ENCODE measurements at places on chromosomes 1 and 21. TPM values are rescaled to one million over a fixed set of nuclear protein-coding genes. Genes with fewer than 3 reads are reported as not detected.

FCGR2B gene
- total RNA-seq = not detected

MX1 gene
- 90.5 TPM for total RNA-seq

DNA sequence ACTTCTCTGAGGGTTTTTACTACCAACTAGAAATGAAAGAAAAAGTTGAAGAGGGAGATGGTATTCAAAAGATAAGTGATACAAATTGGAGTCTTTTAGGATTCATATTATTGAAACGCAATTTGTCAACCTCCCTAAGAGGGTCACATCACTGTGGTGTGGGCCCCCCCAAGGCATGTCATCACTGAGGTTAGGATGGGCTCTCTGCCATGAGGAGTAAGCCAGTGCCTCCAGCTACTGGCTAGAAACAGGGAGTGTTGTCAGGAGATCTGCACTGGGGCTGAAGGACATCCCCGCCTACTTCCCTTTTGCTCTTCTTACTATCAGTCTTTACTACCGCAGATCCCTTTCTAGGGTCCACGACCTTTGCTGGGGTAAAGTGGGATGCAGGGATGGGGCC, 25.9 kb downstream of the ITSN1 start:
- H3K27ac ChIP-seq = no peak overlapping the region
- no peaks in the 10 kb centered on the region for H3K4me1 ChIP-seq
- H3K27me3 ChIP-seq = peaks cover 2% of the 10 kb centered on the region
- H3K36me3 ChIP-seq = no peaks in the 10 kb centered on the region
- no peak for DNase-seq

- DNase-seq = peak; percentile 74
- no peak overlapping the region for H3K27ac ChIP-seq
- H3K4me3 ChIP-seq = no peak overlapping the region
- peaks cover 3% of the 10 kb centered on the region for H3K4me1 ChIP-seq
Measured at GRCh38 chr1:18681423-18681835, 50.8 kb downstream of the PAX7 start.

Data from activated CD4-positive, alpha-beta T cell treated with anti-CD3 and anti-CD28 coated beads, Interleukin-2, amount 10 ng/mL, durations not matched to agents 24 days and 14 days (primary cell).